Mammary epithelial cell (primary cell): ENCODE measurements at places on chromosomes 11 and 22.

DNA sequence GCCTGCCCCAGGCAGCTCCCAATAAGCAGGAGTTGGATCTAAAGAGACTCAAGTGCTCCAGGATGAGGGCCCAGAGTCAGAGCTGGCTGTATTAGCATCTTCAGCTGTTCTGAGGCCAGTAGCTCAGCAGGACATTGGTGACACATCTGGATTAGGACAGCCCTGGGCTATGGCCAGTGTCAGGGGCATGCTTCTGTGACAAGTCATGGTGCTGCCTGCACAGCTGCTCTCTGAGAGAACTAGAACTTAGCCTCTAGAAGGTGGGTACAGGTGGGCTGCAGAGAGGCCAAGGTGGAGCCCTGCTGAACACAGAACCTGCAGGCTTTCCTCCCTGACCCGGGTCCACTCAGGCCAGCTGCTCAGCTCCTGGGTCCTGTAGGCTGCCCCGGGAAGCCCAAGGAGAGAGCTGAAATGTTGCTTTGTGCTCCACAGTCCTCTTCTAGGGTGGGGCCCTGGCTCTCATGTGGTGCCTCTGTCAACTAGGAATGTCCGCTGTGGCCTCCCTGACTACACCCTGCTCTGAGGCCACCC lies 426.9 kb downstream of the SOX6 start:
- DNase-seq: no peak

GRCh38 chr22:17137170-17137569 lies 16.0 kb upstream of the TMEM121B start:
- DNase-seq: no peak

- DNase-seq: no peak
Observed at GRCh38 chr22:38954414-38955043, 2.9 kb upstream of the APOBEC3A start.

DNA sequence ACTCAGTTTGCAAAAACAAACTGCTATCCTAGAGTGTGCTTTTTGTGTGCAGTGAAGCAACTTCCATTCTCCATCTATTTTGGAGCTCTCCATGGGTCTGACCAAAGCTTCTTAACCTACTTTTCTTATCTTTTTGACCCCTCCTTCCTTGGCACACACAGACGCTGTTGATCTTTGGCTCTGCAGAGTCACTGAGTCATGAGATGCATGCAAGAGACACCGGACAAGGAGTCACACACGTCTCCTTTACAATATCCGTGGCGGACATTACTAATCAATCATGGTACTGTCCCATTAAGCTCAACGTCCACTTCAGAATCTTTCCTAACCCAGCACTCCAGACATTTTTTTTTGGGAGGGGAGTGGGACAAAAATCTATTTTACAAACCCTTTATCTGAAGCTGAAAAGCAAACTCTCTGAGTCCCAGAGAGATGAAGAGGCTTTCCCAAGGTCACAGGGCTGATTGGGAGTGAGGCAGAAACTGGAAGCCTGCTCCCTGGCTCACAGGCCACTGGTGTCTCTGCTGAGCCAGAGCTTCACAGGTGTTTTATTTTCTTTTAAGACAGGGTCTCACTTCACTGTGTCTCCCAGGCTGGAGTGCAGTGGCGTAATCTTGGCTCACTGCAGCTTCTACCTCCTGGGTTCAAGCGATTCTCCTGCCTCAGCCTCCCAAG lies 165.8 kb upstream of the SYT13 start:
- no peak for DNase-seq
